Breast epithelium (tissue), 4 donors: ENCODE measurements at places on chromosomes 4 and X. TPM values are rescaled to one million over a fixed set of nuclear protein-coding genes. Genes with fewer than 3 reads are reported as not detected.

DNA sequence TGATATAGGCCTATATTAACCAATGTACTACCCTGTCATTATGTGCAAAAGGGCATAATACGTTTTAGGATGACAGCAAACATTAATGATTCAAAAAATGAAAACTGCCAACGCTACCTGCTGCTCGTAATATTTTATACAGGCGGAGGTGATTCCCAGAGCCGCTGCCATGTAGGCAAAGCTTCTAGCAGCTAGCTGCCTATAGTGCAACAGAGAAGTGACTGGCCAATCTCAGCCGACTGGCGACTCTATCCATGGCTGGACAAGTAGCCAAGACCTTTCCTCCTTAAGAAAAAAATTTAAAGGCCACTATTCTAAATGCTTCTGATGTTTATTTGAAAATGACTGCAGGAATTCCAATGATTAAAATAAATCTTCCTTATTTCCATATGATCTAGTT, 1.9 kb downstream of the PPARGC1A start:
- peak overlapping the region; percentile 66 for H3K4me3 ChIP-seq
- no peak for DNase-seq
- no peaks in the 10 kb centered on the region for H3K27me3 ChIP-seq
- H3K4me1 ChIP-seq: peaks cover 4% of the 10 kb centered on the region
- no peaks in the 10 kb centered on the region for H3K36me3 ChIP-seq
- no peak overlapping the region for H3K27ac ChIP-seq

- no peaks in the 10 kb centered on the region for H3K4me1 ChIP-seq
- H3K4me3 ChIP-seq: no peak overlapping the region
- DNase-seq: no peak
- no peak overlapping the region for H3K27ac ChIP-seq
- H3K27me3 ChIP-seq: no peaks in the 10 kb centered on the region
Observed at GRCh38 chr4:53196882-53197771, 168.7 kb downstream of the SCFD2 start.

DNA sequence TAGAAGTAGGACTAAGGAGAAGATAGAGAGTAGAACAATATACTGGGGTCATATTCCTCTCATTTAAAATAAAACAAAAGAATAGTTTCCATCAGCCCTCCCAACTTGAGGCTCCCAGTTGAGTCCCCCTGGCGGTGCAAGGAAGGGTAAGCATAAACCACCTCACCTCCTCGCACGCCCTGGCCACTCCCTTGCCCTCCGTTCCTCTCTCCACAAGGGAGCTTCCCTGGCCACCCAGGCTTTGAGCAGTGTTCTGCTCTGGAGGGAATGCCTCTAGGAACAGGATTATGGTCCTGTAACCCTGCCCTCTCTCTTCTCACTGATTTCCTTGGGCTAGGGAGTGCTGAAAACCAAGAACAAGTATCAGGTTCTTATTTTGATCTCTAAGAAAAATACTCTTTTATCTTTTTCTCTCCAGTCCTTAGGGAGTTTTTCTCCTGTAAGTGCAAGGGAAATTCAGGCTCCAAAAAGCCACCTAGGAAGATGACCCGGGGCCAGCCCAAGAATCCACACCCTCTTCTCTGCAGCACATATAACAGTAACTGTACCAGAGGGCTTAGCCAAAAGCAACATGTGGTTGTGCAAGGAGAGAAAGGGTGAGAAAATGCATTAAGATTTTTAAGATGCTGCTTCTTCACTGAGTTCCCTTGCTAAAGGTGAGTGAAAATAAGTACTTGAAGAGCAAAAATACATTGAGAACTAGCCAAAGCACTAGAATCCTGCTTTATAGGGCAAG, 69.9 kb downstream of the USP38 start:
- H3K27me3 ChIP-seq: no peaks in the 10 kb centered on the region
- H3K27ac ChIP-seq: no peak overlapping the region
- no peaks in the 10 kb centered on the region for H3K4me1 ChIP-seq
- no peak for DNase-seq

DNA sequence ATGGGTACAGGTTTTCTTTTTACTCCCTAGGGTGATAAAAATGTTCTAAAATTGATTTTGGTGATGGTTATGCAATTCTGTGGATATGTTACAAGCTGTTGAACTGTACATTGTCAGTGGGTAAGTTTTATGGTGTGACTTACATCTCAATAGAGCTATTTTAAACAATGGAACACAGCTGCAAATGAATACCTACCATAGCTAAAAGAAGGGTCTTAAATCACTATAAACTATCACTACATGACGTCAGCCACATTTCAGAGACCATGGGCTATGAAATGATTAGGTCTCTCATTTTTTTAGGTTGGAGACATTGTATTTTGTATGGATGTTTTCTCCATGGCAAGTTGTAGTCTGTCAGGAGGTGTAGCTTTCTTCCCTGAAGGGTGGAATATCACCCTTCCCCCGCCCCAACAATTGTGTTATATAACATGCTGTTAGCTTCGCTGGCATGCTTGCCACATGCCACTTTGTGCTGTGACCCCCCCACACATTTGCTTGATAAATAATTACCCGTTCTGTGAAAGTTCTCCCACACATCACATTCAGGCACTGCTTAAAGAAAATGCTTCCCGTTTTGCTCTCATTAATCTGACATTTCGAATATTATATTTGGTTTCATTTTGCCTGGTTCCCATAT, 159.7 kb downstream of the ARHGAP10 start:
- no peaks in the 10 kb centered on the region for H3K27me3 ChIP-seq
- H3K4me3 ChIP-seq: no peak overlapping the region
- DNase-seq: no peak
- H3K4me1 ChIP-seq: no peaks in the 10 kb centered on the region
- no peak overlapping the region for H3K27ac ChIP-seq

GRCh38 chrX:34805951-34806350, 136.6 kb upstream of the FAM47B start:
- H3K36me3 ChIP-seq: no peaks in the 10 kb centered on the region
- no peak for DNase-seq
- no peak overlapping the region for H3K4me3 ChIP-seq
- peaks cover 7% of the 10 kb centered on the region for H3K27me3 ChIP-seq
- H3K4me1 ChIP-seq: no peaks in the 10 kb centered on the region

DNA sequence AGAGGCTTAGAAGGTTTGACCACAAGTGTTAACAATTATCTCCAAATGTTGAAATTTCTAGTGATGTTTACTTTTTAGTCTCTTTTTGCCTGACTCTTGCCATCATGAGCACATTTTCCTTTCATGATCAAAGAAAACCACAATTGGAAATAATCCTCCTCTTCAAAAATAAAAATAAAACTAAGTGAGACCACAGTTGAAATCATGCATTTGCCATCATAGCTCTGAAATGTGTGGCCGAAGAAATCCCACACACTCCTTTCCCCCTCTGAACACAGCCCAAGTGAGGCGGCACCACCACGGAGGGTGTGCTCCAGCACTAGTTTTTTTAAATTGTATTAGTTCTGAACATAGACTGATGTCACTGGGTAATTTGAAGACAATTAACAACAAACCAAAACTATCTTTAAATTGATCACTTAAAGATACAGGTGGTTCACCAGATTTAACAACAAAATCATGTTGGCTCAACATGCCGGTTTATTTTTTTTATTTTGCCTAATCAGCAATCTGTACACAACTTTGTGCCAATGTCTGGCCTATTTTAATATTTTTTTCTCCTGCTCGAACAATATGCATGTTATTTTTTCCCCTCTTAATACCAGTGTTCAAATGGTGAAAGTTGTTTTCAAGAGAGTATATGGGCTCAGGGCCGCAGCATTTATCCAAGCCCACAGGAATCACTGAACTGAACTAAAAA, 17.6 kb downstream of the APBB2 start:
- H3K27me3 ChIP-seq: no peaks in the 10 kb centered on the region
- no peaks in the 10 kb centered on the region for H3K36me3 ChIP-seq
- no peak overlapping the region for H3K4me3 ChIP-seq
- H3K27ac ChIP-seq: no peak overlapping the region
- no peaks in the 10 kb centered on the region for H3K4me1 ChIP-seq

The DRD5 gene
- not detected for total RNA-seq

The SPANXN3 gene
- not detected for total RNA-seq

DNA sequence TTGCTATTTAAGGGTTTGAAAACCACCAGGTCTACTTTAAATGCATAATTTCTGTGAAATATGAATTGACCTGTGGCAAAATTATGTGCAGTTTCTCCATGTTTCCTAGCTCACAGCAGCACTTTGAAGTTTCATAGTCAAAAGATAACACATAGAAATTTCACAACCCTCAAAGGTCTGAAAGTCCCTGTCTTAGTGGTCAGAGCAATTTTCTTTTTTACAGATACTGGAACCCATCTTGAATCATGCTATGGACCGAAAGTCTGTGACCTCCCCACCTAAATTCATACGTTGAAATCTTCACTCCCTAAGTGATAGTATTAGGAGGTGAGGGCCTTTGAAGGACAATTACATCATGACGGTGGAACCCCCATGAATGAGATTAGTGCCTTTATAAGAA, 240.4 kb upstream of the BMP3 start:
- no peak overlapping the region for H3K27ac ChIP-seq
- no peak for DNase-seq
- no peaks in the 10 kb centered on the region for H3K4me1 ChIP-seq
- no peak overlapping the region for H3K4me3 ChIP-seq
- no peaks in the 10 kb centered on the region for H3K27me3 ChIP-seq

The UCHL1 gene
- total RNA-seq: 21.3 TPM

DNA sequence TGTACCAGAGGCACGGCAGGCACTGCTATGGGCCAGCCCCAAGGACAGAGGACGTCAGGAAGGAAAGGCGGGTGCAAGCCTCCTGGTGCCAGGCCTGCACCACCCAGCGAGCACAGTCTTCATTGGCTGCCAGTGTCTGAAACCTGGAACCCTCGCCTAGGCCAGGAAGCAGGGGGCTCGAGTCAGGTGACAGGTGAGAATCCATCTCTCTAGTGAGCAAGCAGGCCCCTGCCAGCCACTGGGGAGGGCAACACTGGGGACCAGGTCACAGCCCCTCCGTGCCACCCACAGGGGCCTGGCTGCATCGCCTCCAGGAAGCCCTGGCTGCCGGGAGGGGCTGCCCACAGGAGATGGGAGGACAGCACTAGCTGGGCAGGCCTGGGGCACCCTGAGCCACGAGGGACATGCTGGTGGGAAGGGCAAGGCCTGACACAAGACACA, 6.9 kb upstream of the HAUS3 start:
- H3K4me1 ChIP-seq: no peaks in the 10 kb centered on the region
- no peaks in the 10 kb centered on the region for H3K27me3 ChIP-seq
- no peak overlapping the region for H3K4me3 ChIP-seq

DNA sequence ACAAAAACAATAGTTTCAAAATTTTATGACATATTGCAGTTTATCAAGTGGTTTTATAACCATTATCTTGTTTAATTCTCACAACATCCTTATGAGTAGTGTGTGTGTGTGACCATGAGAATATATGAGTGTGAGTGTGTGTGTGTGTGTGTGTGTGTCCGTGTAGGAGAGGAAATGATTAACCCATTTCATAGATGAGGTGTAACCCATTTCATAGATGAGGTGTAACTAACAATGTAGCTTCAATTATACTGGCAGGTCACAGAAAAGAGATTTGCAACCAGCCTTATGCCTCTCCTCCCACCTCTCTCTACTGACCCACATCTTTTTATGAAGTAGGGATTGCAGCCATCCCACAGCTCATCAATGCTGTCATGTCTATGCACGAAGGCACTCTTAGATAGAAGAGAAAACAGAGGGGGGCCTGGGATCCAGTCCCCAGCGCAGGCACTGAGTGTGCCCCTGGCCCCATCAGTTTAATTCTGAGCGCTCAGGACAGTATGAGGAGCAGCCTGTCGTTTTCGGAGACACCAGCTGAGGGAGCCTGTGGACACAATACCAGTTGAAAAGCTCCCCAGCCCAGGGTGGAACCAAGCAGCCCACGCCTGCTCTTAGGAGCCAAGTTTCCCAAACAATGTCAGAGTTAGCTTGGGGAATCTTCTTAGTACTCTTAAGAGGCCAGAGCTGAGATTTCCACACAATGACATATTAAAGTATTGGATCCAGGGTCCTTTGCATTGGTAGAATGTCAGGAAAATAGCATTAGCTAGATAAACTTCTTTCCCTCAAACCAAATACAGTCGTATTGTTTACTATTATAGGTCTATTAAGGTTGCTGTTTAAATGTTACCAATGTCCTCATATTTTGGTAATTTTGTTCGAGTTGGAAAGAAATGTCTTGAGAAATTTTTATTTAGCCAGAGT, 88.6 kb downstream of the PALLD start:
- H3K4me3 ChIP-seq: no peak overlapping the region
- peak overlapping the region; percentile 34 for H3K27ac ChIP-seq
- no peaks in the 10 kb centered on the region for H3K27me3 ChIP-seq
- no peaks in the 10 kb centered on the region for H3K36me3 ChIP-seq
- peak; percentile 63 for DNase-seq

- no peak for DNase-seq
- no peaks in the 10 kb centered on the region for H3K36me3 ChIP-seq
- H3K4me3 ChIP-seq: no peak overlapping the region
- no peaks in the 10 kb centered on the region for H3K4me1 ChIP-seq
Observed at GRCh38 chrX:24513416-24513815, 48.3 kb downstream of the PDK3 start.

DNA sequence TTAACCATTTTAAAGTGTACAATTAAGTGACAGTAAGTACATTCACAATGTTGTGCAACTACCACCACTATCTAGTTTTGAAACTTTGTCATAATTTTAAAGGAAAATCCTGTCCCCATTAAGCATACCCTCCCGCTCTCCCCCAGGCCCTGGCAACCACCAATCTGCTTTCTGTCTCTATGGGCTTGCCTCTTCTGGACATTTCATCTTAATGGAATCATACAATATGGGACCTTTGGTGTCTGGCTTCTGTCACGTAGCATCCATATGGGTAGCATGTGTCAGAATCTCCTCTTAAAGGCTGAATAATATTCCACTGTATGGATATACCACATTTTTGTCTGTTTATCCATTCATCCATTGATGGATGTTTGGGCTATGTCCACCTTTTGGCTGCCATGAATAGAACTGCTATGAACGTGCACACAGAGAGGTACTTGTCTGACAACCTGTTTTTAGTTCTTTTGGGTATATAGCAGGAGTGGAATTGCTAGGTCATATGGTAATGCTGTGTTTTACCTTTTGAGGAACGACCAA, 61.5 kb downstream of the ELF4 start:
- H3K27me3 ChIP-seq: peaks cover 6% of the 10 kb centered on the region
- no peaks in the 10 kb centered on the region for H3K4me1 ChIP-seq
- DNase-seq: no peak

The GJB1 gene
- total RNA-seq: 6.9 TPM

The NEXMIF gene
- total RNA-seq: 1.6 TPM

DNA sequence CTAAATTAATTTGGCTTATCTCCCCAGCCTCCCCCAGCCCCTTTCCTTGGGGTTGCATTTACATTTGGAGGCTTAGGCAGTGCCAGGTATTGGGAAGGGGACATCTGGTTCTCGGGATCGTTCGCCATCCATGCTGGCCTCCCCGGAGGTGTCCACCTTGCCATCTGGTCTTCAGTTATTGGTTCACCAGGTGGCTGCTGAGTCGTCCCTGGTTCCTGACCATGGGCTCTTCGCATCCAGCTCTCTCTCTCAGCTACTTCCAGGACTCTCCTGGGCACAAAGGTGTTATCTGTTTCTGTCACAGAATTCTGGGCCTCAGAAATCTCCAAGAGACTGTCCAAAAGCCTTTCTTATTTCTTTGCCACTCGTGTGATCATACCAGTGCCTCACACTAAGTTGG, 75.4 kb upstream of the SCOC start:
- DNase-seq: no peak
- H3K36me3 ChIP-seq: no peaks in the 10 kb centered on the region
- H3K4me3 ChIP-seq: no peak overlapping the region
- H3K27me3 ChIP-seq: no peaks in the 10 kb centered on the region

The SLC9B2 gene
- total RNA-seq: 14.9 TPM
